ENCODE measurements at places on chromosomes 4 and X. TPM values are rescaled to one million over a fixed set of nuclear protein-coding genes. Genes with fewer than 3 reads are reported as not detected.

The IL2 gene
- not detected for total RNA-seq

- no peaks in the 10 kb centered on the region for H3K4me1 ChIP-seq
- H3K36me3 ChIP-seq: no peaks in the 10 kb centered on the region
- no peak for DNase-seq
- H3K27ac ChIP-seq: no peak overlapping the region
Observed at GRCh38 chrX:110435196-110435595, 76.5 kb downstream of the RTL9 start.

GRCh38 chr4:184732126-184732525, 1.8 kb downstream of the CENPU start:
- H3K27ac ChIP-seq: no peak overlapping the region
- H3K36me3 ChIP-seq: peaks cover 32% of the 10 kb centered on the region
- H3K4me3 ChIP-seq: peak overlapping the region; percentile 99
- H3K27me3 ChIP-seq: no peaks in the 10 kb centered on the region
- DNase-seq: no peak

- peaks cover 19% of the 10 kb centered on the region for H3K27me3 ChIP-seq
- H3K4me3 ChIP-seq: no peak overlapping the region
- H3K4me1 ChIP-seq: no peaks in the 10 kb centered on the region
- no peak for DNase-seq
- no peaks in the 10 kb centered on the region for H3K36me3 ChIP-seq
Observed at GRCh38 chr4:155400893-155401292, 24.1 kb upstream of the MAP9 start.

The MXRA5 gene
- 16.8 TPM for total RNA-seq

- peaks cover 7% of the 10 kb centered on the region for H3K4me1 ChIP-seq
- no peaks in the 10 kb centered on the region for H3K27me3 ChIP-seq
- H3K27ac ChIP-seq: no peak overlapping the region
- no peak overlapping the region for H3K4me3 ChIP-seq
- no peaks in the 10 kb centered on the region for H3K36me3 ChIP-seq
Observed at GRCh38 chr4:57548856-57549255, 438.7 kb upstream of the IGFBP7 start.

DNA sequence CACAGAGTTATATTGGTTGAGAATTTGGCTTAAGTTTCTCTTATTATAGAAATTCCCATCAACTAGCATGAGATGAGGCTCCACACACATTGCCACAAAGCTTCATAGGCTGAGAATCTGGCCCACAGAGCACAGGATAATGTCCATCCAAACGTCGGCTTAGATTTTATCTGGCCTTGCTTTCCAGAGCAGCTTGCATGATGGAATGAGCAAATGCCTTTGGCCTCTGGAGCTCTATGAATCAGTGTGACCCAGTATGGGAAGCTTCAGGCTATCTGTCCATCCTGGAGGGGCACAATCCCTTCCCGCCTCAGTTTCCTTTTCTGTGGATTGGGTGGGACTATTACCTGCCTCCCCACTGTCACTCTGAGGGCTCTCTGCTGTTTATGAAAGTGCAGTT, 131.5 kb upstream of the NDP start:
- no peaks in the 10 kb centered on the region for H3K27me3 ChIP-seq
- no peak for DNase-seq
- H3K4me3 ChIP-seq: no peak overlapping the region
- no peaks in the 10 kb centered on the region for H3K36me3 ChIP-seq

The DACH2 gene
- 1.4 TPM for total RNA-seq

DNA sequence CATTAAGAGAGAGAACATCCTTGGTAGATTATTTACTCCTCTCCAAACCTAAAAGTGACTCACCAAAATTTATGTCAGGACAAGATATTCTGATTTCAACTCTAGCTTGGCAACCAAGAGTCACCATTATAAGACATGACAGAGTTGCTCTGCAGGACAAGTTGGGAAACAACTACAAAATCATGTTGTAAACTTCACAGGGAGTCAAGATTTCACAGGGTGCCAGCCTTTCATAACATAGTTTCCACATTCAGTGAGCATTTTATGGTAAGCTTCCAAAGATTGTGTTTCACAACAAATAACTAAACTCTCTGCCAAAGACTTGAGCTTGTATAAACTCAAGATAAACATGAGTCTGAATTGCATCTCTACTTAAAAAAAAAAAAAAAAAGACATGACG, 121.0 kb upstream of the DIAPH2 start:
- H3K36me3 ChIP-seq: no peaks in the 10 kb centered on the region
- H3K4me1 ChIP-seq: no peaks in the 10 kb centered on the region
- no peak for DNase-seq
- H3K27me3 ChIP-seq: no peaks in the 10 kb centered on the region
- H3K4me3 ChIP-seq: no peak overlapping the region

The ASB5 gene
- 4.4 TPM for total RNA-seq

DNA sequence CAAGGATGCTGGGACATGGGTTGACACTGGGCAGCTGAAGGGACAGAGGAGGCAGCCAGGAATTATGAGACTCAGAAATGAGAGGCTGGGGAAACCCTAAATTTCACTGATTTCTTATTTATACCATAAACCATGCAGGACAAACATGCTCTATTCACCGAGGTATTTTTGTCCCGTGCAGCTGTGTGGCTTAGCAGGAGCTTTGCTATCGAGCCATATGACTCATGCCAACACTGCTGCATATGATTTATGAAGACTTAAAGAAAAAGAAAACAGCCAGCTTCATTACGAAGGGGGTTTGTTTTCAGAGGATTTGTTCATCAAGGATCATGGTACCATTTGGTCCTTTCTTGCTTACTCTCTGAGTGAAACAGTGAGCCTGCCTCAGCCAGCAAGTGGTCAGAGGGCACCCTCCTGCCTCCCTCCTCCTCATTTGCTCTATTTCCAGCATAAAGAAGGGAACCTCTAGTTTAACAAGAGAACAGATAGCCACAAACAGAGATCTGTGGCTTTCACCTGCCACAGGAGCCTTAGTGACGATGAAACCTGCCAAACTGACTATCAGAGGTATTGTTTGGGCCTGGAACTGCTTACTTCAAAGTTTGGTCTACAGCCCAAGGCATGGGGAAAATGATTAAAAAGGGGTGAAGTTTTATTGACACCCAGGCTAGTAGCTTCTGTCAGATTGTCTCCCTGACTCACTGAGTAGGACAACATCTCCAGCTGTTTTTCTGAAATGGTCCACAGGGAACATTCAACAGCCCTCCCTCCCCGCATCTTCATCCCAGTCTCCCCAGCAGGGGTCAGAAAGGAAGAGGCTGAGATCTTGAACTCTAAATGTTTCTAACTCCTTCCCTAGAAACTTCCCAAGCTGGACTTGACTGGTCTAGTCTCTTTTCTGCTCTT, 80.1 kb upstream of the MAML3 start:
- H3K36me3 ChIP-seq: no peaks in the 10 kb centered on the region
- no peaks in the 10 kb centered on the region for H3K27me3 ChIP-seq
- H3K4me1 ChIP-seq: peaks cover 39% of the 10 kb centered on the region
- no peak overlapping the region for H3K4me3 ChIP-seq
- peak; percentile 49 for DNase-seq

GRCh38 chr4:40966091-40966490, 216.3 kb downstream of the NSUN7 start:
- H3K4me1 ChIP-seq: no peaks in the 10 kb centered on the region
- no peak for DNase-seq
- no peak overlapping the region for H3K27ac ChIP-seq
- no peaks in the 10 kb centered on the region for H3K27me3 ChIP-seq

GRCh38 chr4:30839583-30840520, 119.7 kb downstream of the PCDH7 start:
- H3K36me3 ChIP-seq: no peaks in the 10 kb centered on the region
- H3K4me3 ChIP-seq: no peak overlapping the region
- H3K27me3 ChIP-seq: no peaks in the 10 kb centered on the region
- DNase-seq: no peak

- no peaks in the 10 kb centered on the region for H3K4me1 ChIP-seq
- no peak for DNase-seq
- H3K27me3 ChIP-seq: no peaks in the 10 kb centered on the region
- no peaks in the 10 kb centered on the region for H3K36me3 ChIP-seq
Observed at GRCh38 chr4:146278986-146279385, 64.6 kb downstream of the REELD1 start.

DNA sequence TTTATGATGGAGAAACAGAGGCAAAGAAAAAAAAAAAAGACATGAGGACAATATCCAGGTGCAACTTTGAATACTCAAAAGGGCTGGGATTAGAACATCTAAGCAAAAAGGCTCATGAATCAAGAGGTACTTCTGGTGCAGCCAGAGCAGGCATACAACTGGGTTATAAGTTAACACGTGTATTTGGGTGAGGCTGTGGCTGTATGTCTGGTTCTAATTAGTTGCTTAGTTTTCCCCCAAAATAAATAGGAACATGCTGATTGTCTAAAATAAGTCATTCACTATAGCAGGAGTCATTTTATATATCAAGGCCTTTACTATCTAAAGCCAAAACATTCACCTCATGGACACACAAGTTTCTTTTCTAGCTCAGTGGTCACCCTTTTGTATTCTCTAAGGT, 20.2 kb downstream of the NHS start:
- no peaks in the 10 kb centered on the region for H3K27me3 ChIP-seq
- H3K36me3 ChIP-seq: no peaks in the 10 kb centered on the region

The SRPK3 gene
- total RNA-seq: not detected

- peaks cover 11% of the 10 kb centered on the region for H3K36me3 ChIP-seq
- H3K4me3 ChIP-seq: no peak overlapping the region
Observed at GRCh38 chr4:86452924-86453531, 93.2 kb upstream of the MAPK10 start.

GRCh38 chrX:70455366-70456202, 10.9 kb downstream of the DLG3 start:
- H3K36me3 ChIP-seq: peaks cover 14% of the 10 kb centered on the region
- no peaks in the 10 kb centered on the region for H3K4me1 ChIP-seq
- peak overlapping the region; percentile 91 for H3K4me3 ChIP-seq
- H3K27ac ChIP-seq: peak overlapping the region; percentile 90
- H3K27me3 ChIP-seq: no peaks in the 10 kb centered on the region

GRCh38 chrX:71489540-71489939, 43.4 kb upstream of the OGT start:
- DNase-seq: no peak
- no peak overlapping the region for H3K4me3 ChIP-seq
- H3K4me1 ChIP-seq: no peaks in the 10 kb centered on the region

DNA sequence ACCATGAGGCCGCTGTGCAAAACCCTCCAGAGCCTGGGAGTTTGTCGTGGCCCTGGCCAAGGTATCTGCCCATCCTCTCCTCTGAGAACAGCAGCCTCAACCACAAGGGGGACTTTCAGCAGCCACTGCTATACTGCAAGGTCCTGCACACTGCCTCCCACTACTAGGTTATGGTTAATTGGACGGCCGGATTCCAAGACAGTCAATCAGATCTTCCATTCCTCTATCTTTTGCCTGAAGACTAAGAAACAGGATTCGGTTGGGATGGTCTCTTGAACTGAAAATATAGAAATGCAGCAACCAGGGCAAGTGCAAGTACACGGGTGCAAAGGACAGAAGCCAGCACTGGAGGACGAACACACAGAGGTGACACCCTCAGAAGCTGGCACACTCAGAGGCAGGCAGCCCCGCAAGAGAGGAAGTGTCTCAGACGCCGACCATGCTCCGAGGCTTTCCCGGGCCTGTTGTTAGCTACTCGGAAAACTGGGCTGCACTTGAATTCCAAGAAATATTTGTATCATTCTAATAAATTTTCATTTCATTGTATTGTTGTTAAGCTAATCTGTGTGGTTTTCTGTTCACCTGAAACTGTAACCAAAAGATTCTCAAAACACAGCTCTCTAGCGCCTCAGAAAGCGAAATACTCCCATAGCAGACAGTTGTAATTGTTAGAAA, 63.3 kb downstream of the AFAP1 start:
- peaks cover 6% of the 10 kb centered on the region for H3K36me3 ChIP-seq
- H3K27me3 ChIP-seq: no peaks in the 10 kb centered on the region
- H3K4me3 ChIP-seq: no peak overlapping the region
- H3K4me1 ChIP-seq: peaks cover 3% of the 10 kb centered on the region
- no peak overlapping the region for H3K27ac ChIP-seq

DNA sequence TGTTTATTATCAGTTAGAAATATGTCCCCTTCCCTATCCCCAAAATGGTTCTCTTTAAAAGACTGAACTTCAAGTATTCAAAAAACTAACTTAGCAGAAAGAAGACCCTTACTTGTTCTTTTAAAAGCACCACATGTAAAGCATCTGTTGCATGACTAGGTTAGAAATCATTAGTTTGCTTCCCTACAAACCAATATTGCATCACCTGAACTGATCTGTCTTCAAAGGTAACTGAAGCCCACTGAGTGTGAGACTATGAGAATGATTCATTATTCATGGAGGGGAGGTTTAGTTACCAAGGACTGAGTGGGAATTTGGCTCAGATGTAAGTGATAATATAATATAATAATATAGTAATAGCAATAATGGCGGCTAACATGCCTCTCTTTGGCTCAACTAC, 231.7 kb downstream of the SPRY1 start:
- no peak for DNase-seq
- peaks cover 6% of the 10 kb centered on the region for H3K4me1 ChIP-seq
- no peak overlapping the region for H3K27ac ChIP-seq
- no peaks in the 10 kb centered on the region for H3K27me3 ChIP-seq
- H3K4me3 ChIP-seq: no peak overlapping the region
- H3K36me3 ChIP-seq: no peaks in the 10 kb centered on the region

The CLTRN gene
- total RNA-seq: 7.2 TPM

DNA sequence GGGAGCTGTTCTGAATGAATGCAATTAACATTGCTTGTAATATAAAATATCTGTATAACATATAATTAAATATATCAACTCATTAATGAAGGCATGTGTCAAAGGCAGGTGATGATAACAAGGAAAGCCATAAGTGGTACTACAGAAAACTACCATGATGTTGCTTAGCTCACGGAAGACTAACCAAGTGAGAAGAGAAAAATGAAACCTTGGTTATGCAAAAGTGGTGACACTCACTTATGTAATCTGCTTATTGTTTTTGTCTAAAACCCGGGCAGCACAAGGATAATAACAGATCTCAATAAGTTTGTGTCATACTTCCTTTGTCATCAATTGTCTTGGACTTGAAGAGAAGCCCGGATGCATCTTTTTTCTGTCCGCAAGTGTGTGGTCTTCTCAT, 156.4 kb downstream of the HS6ST2 start:
- no peak for DNase-seq
- H3K36me3 ChIP-seq: no peaks in the 10 kb centered on the region
- no peak overlapping the region for H3K4me3 ChIP-seq

DNA sequence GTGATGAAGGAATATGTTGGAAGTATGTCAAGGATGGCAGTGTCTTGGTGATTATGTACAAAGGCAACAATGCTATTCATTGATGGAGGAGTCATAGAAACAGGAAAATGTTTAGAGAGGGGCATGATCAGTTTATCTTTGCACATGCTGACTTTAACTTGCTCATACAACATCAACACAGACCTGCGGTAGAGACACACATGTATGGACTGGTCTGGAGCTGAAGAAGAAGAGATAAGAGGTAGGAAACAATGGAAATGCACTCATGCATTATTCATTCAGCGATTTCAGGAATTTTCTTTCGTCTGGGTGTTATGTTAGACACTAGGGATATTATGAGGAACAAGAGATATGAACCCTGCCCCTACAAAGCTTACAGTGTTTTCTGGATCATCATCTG, 1252.3 kb upstream of the TENM3 start:
- H3K27ac ChIP-seq: no peak overlapping the region
- H3K4me1 ChIP-seq: no peaks in the 10 kb centered on the region
- no peaks in the 10 kb centered on the region for H3K27me3 ChIP-seq
- no peaks in the 10 kb centered on the region for H3K36me3 ChIP-seq
- DNase-seq: no peak

- no peak overlapping the region for H3K27ac ChIP-seq
- no peaks in the 10 kb centered on the region for H3K36me3 ChIP-seq
- no peaks in the 10 kb centered on the region for H3K27me3 ChIP-seq
- H3K4me3 ChIP-seq: no peak overlapping the region
Observed at GRCh38 chr4:14254252-14254651, 626.7 kb upstream of the BOD1L1 start.

- no peak overlapping the region for H3K27ac ChIP-seq
- no peak overlapping the region for H3K4me3 ChIP-seq
- no peaks in the 10 kb centered on the region for H3K4me1 ChIP-seq
- H3K36me3 ChIP-seq: no peaks in the 10 kb centered on the region
Observed at GRCh38 chr4:113828702-113829101, 67.2 kb upstream of the CAMK2D start.
